ENCODE measurements at places on chromosomes 12 and 14.

- no peak for DNase-seq
Observed at GRCh38 chr12:124869059-124869665, 5.5 kb upstream of the SCARB1 start.

DNA sequence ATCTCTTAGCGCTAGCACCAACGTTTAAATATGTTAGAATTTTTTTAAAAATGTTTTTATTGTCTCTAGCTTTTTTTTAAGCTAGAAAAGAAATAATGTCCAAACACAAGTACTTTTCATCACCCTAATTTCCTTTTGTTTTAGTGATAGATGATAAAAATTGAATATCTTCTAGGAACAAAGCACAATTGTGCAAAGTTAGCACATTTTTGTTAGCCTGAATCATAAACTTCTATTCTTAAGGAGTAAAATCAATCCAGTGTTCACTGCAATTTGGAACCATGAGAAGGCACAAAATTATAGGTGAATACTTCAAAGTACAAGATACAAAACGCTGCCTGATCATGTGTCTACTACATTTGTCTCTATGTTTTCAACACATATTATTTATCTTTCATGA lies 408.5 kb upstream of the RPL10L start:
- no peak for DNase-seq

- DNase-seq: no peak
Observed at GRCh38 chr12:14836336-14837210, 6.8 kb downstream of the ART4 start.

DNA sequence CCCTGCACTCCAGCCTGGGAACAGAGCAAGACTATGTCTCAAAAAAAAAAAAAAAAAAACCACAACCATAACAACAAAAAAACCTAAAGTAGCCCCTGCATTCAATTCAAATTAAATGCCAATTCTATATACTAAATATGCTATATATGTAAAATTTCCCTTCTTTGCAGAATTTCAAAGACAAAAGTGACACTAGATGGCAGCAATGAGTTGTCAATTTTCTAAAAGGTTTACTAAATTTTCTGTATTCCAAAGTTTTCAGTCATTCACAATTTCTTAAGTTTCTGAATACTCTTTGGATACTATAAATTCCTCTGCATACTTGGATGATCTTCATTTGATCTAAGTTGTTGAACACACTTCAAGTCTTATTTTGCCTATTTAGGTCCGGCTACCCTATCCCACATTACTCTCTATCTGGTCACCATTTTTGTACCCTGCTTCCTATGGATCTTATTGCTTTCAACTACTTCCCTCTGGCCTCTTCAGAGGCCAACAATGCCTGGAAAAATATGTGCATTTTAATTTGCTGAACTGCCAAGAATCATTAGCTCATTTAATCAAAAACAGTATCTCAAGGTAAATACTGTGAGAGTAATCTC lies 27.9 kb downstream of the HNRNPC start:
- no peak for DNase-seq

GRCh38 chr14:91303091-91303923 lies 58.8 kb upstream of the GPR68 start:
- peak; percentile 76 for DNase-seq

- DNase-seq: no peak
Observed at GRCh38 chr14:73239393-73240241, 2.3 kb downstream of the PAPLN start.

- DNase-seq: no peak
Observed at GRCh38 chr12:92546635-92547348, 156.0 kb upstream of the PLEKHG7 start.

DNA sequence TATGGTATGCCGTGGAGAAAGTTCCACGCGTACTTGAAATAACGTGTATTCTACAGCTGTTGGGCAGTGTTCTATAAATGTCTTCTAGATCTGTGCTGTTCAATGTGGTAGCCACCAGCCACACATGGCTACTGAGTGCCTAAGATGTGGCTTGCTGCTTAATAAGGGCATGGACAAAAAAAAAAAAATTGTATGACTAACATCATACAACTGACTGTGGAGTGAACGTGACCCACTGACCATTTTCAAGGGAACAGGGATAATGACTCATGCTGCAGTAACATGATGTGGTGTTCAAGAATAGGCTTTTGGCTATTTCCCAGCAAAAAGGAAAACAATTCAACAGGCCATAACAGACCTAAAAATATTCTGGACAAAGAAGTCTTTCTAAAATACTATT lies 13.0 kb downstream of the ATG14 start:
- no peak for DNase-seq

DNA sequence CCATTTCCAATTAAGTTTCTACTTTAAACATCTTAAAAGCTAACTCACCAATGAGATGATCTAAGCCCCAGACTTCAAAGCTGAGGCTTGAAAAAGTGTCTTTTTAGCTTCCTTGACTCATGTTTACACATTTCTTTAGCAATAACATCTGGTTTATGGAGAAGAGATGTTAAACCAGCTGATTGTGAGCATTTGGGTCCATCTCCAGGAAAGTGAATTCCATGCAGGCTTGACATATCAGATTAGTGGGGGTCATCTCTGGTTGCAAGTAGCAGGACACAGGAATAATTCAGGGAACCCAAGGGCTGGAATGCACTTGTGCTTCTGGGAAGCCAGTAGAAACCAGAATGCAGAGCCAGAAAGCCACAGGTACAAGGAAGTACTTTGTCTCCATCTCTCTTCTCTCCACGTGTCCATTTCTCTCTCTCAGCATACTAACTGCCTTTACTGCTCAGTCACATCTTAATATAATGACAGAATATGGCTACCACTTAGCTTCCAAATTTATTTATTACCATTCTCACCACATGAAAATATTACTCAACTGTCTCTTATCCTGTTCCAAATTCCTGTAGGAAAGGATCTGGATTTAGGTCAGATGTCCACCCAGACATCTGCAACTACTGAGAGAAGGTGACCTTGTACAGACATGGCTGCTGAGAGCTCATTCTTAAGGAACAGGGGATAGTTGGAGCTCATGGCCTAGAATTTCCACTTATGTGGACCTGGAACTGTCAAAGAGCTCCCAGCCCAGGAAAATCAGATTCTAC lies 104.4 kb downstream of the SCN8A start:
- no peak for DNase-seq

DNA sequence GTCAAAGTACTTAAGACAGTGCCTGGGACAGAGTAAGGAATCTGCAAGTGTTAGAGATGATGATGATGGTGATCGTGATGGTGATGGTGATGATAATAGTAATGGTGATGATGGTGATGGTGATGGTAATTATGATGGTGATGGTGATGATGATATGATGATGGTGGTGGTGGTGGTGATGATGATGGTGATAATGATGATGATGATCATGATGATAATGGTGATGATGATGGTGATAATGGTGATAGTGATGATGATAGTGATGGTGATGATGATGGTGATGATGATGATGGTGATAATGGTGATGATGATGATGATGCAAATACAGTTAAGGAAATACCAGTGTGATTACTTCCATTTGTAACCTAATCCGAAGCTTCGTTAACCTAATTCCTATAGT lies 5.2 kb upstream of the TMEM132C start:
- no peak for DNase-seq

DNA sequence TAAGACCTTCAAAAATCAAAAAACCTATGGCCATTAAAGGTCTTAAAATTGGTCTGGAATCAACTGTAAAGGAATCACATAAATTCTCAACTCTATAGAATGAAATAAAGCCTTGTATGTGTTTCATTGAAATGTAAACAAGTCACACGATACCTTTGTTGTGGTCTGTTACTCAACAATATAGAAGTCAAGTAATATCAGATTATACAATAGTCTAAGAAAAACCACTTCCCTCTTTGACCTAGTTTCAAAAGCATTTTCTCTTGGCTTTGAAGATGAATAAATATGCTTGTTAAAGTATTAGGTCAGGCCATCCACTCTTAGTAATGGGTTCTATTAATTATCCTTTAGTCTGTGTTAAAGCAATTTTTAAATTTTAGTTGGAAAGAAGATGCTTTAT lies 79.8 kb upstream of the DIO2 start:
- DNase-seq: no peak

DNA sequence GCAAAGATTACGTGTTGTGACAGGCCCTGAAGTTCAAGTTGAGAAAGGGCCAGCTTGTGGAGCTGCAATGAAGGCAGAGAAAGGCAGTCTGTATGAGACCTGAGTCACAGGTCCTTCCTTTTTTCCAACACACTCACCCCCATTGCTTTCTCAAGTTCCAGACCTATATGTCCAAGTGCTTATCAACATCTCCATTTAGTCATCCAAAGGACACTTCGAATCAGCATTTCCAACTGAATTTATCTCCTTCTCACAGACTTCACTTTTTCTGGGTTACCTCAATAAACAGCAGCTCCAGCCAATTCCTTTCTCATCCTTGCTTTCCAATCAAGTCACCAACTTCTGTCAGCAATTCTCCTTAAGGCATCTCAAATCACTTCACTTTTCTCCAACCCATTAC lies 56.4 kb upstream of the KIF21A start:
- DNase-seq: no peak

GRCh38 chr14:97306760-97307246 lies 509.6 kb downstream of the VRK1 start:
- no peak for DNase-seq

DNA sequence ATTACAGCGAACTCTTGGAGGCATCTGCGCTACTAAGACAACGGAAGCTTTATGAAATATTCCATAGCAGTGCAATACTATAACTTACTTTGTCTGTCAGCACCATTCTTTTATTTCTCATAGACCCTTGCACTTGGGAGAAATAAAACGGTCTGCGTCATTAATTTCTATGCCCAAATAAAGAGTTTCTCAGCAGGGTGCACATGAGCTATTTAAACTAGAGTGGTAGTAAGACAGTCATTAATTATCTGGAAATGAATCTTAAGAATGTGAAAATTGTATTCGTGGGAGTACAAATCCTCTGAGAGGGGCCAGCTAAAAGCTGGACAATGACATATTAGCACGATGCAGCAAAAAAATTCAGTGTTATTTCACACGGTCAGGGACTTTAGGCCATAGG lies 903.4 kb upstream of the FOXG1 start:
- DNase-seq: no peak

GRCh38 chr12:100157427-100157821 lies 14.8 kb upstream of the BLTP3B start:
- DNase-seq: no peak

GRCh38 chr14:61455351-61455750 lies 134.0 kb downstream of the PRKCH start:
- DNase-seq: no peak

- DNase-seq: no peak
Observed at GRCh38 chr14:27243365-27243764, 645.5 kb upstream of the NOVA1 start.

DNA sequence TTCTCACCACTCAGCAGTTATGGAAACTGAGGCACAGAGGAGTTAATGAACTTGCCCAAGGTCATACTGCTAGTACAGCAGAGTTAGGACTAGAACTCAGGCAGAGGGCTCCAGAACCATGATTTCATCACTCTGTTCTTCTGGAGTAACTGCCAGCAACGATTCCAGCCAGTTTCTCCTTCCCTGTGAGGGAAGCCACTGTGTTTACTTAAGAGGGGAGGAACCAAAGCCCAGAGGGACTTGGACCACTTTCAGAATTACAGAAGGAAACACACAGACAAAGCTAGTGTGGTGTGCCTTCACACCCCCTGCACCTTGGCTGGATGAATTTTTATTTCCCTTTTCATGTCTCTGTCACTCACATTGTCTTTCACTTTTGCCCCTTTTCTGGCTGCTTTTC lies 398.2 kb downstream of the DPF3 start:
- no peak for DNase-seq

DNA sequence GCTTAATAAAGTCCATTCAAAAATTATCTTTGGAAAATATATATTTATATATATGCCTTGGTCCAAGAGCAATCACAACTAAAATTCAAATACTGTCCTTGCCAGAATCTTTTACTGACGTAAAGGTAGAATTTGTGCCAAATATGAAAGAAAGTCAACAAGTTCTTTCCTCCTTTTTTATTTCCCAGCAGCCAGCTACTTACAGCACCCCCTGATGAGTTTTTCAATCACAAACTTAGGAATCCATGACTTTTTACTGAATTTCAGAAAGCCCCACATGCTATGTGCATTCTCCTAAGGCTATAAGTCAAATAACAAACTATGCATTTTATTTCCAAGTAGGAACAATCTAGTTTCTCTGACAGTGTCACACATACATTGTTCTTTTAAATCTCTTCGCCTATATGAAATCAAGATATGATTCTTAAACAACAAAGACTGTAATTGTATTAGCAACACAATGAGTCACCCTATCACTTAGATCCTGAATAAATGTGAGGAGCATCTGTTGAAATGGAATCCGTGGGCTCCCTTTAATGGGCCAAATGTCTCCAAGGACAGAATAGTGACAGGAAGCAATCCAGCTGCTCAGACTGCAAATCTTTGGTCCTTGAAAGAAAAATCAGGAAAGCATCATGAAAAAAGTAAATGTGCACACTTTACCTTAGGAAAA lies 271.4 kb downstream of the DUSP6 start:
- no peak for DNase-seq

GRCh38 chr12:69555461-69555860 lies 29.8 kb upstream of the CCT2 start:
- no peak for DNase-seq

DNA sequence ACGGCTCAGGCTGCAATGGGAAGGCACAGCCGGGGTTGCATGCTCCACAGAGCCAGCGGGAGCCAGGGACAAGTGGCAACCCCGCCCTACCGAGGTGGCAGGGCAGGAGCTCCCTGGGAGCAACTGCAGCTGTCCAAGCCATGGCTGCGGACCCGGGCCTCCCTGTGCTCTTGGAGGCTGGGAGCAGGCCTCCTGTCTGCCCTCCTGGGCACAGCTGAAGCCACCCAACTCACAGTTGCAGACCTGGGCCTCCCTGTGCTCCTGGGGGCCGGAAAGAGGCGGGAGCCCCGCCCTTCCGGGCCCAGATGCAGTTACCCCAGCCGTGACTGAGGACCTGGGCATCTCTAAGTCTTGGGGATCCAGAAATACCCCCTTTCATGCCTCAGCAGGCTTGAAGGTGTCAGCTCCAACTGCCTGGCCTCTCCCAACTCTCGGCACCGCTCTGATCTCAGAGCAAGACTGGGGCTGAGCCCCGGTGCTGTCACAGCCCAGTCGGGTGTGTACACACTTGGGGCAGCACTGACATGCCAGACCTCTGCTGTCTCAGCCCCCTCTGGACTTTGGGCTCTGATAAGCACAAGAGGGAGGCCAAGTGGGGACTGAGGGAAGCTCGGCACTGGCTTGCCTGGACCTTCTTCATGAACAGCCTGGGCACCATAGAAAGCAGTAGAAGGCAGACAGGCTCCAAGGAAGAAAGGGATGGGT lies 7.5 kb upstream of the RASSF9 start:
- no peak for DNase-seq

Measured in NT2/D1 (cell line).